ENCODE measurements at places on chromosomes 11 and 22.

- DNase-seq, result no peak
These were observed 7.9 kb downstream of the NCAM1 start for GRCh38 chr11:112968941-112969713.

DNA sequence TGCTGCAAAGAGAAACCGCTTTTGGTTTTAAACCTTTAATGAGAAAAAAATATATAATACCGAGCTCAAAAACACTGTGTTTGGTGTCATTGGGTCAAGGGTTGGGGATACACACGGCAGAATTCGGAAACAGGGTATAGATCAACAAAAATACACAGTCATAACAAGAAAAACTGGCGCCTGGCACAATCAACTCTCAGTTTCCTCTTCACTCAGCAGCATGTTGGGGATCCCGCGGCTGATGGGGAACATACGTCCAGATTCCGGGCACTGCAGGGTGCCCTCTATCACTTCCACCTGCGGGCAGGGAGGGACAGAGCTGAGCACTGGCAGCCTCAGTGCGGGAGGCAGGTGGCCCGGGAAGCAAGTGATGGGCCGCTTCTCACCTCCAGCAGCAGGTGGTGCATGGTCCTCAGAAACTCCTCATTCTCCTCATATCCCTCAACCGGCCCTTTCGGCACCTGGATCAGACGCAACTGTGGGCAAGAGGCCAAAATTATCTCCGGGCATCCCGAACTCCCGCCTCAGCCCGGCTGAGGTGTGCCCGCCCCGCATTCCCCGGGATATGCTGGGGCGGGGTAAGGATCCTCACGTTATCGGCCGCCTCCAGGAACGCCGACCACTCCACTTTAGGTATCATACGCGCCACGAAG is 561 bp downstream of the TRMT112 start:
- DNase-seq, result no peak

- peak; percentile 79 for DNase-seq
These were observed 38.2 kb upstream of the WEE1 start for GRCh38 chr11:9535189-9535781.

GRCh38 chr11:10526974-10527918 is 13.7 kb downstream of the RNF141 start:
- DNase-seq, result no peak

GRCh38 chr22:25929321-25929878 is 187.4 kb downstream of the MYO18B start:
- no peak for DNase-seq

GRCh38 chr11:96113193-96113681 is 189.3 kb upstream of the MTMR2 start:
- no peak for DNase-seq

DNA sequence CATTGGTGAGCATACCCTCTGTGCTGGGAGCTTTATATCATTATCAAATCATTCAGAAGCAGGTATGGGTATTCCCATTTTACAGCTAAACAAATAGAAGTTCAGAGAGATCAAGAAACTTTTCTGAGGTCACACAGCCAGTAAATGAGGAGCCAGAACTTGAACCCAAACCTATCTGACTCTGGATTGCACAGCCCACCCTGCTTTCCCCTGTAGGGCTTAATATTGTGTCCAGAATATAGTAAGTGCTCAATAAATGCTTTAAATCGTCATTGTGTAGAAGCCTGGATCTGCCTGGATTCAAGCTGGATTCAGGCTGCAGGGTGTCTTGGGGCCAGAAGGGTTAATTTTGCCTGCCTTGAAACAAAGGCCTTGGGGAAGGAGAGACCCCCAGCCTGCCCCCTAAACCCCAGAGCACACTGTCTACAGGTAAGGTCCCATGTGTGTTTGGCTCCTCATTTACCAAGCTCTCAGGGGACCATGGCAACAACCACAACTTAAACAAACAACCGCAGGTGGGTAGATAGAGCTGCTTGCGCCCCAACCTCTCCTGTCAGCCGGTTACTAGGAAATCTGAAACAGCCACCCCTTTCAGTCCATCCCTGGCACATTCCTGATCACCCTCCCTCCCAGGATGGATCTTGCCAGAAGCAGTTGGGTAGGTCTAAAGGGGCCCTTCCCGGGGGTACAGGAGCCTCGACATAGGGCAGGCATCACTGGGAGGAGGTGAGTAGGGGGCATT is 3.0 kb upstream of the SEC14L3 start:
- no peak for DNase-seq

GRCh38 chr11:4178813-4179662 is 84.4 kb downstream of the RRM1 start:
- DNase-seq, result no peak

- no peak for DNase-seq
These were observed 3.5 kb downstream of the DGCR6L start for GRCh38 chr22:20316217-20316843.

DNA sequence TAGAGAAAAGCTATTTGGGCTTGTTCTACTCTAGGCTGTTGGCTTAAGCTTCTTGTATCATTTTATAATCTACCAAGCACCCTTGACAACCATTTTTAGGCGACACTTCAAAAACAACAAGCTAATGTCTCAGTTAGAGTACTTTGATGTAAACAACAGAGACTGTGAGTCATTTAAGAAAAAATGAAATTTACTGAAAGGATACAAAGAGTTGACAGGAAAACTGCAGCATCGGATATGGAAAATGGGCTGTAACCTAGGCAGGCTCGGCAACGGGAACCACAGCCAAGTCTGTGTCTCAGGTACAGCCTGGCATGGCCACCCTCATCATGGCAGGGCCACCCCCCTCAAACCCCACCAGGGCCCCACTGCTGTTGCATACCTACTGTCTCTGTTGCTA is 4.4 kb upstream of the RNF169 start:
- DNase-seq, result no peak

DNA sequence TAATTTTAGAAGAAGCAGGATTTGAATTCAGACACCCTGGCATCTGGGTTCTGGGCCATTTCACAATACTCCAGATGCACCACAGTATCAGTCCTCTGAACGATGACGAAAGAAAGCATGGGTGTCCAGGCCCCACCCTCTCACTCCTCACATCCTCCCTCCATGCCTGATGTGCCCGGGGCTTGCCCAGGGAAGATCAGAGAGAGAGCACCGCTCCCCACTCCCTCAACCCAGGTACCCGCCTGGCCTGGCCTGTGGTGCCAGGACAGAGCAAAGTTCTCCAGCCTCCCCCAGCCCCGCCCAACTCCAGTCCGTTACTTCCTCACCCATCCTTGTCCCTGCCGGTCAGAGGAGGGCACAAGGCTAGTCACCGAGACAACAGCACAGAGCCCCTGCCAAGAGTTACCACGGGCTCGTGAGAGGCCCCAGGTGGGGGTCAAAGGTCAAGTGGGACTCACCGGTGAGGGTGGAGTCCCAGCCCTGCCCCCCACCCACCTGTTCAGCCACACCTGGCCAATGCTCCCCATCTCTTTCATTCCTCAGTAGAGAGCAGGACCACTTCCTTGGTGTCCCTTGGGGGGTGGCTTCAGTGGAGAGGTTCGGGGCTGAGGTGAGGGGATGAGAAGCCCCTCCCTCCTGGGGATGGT is 8.1 kb downstream of the BCL9L start:
- DNase-seq, result no peak

DNA sequence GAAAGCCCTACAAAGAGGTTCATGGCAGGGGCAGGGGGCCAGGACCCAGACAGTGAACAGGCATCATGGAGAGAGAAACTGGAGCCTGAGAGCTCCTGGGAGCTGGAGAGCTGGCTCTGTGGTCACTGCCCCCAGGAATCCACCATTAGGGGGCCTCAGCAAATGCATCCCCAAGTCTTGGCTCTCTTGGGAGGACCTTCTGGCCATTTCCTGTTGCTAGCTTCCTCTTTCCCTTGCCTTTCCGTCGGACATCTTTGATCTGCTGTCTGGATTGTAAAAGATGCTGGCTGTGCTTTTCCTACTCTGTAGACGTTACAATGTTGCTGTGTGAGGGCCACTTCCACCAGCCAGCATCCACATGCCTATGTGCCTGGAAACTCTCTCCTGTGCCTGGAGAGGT is 7.1 kb upstream of the CRYBB2 start:
- no peak for DNase-seq

DNA sequence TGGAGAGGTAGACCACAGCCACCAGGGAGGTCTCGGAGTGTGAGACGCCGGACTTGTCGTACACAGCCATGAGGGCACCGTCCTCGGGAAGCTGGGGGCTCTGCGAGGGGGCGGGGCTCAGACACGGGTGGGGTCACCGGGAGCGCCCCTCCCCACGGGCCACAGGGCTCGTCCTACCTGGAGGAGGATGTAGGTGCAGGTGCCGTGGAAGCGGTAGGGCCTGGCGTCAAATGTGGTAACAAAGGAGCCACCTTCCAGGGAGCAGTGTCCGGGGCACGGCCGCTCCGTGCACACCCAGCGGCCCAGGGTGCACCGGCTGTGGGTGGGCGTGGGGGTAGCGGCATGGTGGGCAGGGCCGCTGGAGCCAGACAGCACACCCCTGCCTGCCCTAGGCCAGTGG is 7.5 kb downstream of the MUC6 start:
- no peak for DNase-seq

DNA sequence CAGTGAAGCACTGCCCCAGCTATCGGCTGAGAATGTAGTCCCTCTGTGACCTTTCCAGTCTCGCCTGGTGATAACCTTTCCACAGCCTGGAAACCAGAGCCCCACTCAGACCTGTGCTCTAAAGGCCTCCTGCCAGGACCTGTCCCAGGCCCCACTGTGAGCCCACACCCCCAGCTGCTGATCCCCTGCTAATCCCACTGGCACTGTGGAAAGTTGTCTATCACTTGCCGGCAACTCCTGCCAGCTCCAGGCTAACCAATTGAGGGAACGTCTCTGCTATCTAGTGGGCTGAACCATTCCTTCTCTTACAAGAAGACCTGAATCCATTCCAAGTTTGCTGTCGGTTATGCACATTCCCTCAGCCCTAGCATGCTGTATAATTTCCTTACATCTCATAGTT is 328.2 kb downstream of the FAM181B start:
- DNase-seq, result no peak

DNA sequence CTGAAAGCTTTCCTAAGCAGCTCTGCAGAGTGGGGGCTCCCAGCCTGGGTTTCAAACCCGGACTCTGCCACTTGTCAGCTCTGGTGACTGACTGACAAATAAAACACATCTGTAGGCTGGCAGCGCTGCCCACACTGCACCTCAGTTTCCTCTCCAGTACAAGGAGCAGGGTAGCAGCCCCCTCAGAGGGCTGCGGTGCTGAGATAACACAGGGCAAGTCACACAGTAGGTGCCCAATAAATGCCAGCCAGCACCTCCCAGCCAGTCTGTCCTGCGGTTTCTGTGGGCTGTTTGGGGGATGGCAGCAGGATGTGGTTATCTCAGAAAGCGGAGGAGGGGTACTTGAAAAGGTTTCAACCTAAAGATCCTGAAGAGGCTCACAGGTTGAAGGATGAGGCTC is 1.5 kb downstream of the SYT12 start:
- peak; percentile 26 for DNase-seq

DNA sequence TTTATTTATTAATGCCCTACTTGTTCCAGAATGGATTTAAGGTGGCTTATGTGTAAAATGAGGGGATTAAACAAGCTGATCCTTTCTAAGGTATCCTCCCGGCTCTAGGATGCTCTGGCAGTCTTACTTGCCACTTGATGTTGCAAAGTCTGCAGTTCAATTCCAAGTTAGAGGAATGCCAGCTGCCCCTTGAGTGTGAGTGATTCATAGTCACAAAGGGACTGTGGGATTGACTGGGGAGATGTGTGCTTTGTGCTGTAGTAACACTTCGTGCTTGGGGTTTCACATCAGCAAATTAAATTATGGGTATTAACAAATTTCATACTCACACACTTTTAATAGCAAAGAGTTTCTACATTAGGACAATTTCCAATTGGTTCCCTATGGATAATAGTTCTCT is 550.8 kb upstream of the CADM1 start:
- no peak for DNase-seq

- DNase-seq, result no peak
These were observed 724.2 kb downstream of the BRD1 start for GRCh38 chr22:49103314-49104059.

GRCh38 chr11:119282495-119282894 is 34.4 kb downstream of the MCAM start:
- DNase-seq, result no peak

DNA sequence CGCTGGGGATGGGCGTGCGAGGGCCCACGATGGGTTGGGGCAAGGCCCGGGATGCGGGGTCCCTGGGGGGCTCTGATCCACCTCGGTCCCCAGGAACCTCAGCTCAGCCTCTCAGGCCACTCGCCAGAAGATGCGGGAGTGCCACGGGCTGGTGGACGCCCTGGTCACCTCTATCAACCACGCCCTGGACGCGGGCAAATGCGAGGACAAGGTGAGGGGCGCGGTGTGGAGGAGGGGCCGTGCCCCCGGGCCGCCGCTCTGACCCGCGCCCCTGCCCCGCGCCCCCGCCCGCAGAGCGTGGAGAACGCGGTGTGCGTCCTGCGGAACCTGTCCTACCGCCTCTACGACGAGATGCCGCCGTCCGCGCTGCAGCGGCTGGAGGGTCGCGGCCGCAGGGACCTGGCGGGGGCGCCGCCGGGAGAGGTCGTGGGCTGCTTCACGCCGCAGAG is 6.3 kb downstream of the PKP3 start:
- DNase-seq, result no peak

DNA sequence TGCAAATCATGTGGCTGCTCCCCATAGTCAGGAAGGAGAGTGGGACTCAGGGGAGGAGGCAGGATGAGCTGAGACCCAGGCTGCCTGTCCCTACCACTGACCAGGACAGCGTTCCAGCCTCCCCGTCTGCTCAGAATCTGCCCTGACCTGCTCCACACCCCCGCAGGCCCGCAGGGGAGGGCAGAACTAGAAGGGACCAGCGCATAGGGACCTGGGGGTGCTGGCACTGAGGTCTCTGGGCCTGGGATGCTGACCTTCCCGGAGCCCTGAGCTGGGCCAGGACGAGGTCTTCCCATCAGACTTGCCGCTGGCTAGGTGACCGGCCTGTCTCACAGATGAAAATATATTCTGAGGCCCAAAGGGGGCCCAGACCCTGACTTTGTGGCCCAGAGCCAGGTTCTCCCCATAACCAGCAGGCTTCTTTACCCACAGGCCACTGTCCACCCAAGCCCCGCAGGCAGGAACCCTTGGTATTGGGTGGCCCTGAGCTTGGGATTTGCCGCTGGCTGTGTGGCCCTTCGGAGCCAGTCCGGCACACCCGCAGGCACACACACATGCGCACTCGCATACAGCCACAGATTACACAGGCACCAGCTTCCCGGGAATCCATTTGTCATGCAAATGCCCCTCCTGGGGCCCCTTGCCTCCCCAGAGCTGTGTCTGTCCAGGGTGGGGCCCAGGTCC is 13.8 kb upstream of the PIM3 start:
- DNase-seq, result no peak

DNA sequence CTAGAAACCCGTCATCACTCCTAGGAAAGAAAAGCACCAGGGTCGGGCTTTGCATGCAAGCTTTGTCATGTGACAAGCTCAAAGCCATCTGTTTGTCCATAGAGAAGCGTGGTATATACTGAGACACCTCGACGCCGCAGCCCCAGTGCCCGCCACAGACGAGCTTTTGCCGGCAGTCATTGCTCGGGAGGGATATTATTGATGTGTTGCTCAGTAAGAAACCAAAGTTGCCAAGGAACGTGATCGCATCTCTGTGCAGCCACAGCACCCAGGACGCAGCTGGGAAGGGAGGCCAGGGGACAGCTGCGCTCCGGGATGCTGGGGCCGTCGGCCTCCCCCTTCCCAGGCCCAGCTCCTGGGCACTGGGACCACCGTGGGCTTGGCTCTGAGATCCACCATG is 89.5 kb upstream of the KCNQ1OT1 start:
- no peak for DNase-seq

GRCh38 chr11:3166268-3167142 is 1.4 kb upstream of the OSBPL5 start:
- no peak for DNase-seq

- DNase-seq, result no peak
These were observed 576.5 kb upstream of the CCDC90B start for GRCh38 chr11:83862691-83863090.

- no peak for DNase-seq
These were observed 24.8 kb downstream of the ACER3 start for GRCh38 chr11:76885390-76886097.

All from activated CD8-positive, alpha-beta memory T cell treated with anti-CD3 and anti-CD28 coated beads for 48 hours (primary cell).